ENCODE measurements at places on chromosomes 7 and 10.

- DNase-seq = no peak
These were observed 71.7 kb downstream of the PRLHR start for GRCh38 chr10:118523775-118524174.

- DNase-seq = peak; percentile 30
These were observed 649 bp downstream of the IDE start for GRCh38 chr10:92573091-92573797.

DNA sequence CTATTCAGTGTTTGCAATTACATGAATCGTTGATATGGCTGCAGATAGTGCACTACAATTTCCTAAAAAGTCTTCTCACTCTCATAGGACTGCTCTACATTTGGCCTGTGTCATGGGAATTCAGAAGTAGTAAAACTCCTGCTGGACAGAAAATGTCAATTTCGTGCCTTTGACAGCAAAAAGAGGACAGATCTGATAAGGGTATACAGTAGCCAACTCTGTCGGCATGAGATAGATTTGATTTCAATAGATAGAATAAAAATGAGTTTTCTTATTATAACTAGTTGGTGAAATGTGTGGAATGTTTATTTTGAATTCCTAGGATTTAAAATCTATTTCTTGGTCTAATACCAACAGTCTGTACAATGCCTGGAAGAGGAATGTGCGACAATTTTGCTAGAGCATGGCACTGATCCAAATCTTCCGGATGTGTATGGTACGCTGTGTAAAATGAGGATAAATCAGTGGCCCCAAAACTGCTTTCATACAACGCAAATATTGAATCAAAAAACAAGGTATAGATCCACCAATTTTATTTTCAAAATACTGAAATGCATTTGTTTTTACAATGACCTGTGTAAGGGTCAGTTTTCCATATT lies 133.5 kb upstream of the CDK13 start:
- no peak for DNase-seq

GRCh38 chr10:59465088-59465487 lies 102.7 kb upstream of the FAM13C start:
- DNase-seq = no peak

- no peak for DNase-seq
These were observed 184.0 kb downstream of the ADAM12 start for GRCh38 chr10:126204320-126204719.

- no peak for DNase-seq
These were observed 70.2 kb downstream of the SAMD9 start for GRCh38 chr7:93047514-93048099.

- no peak for DNase-seq
These were observed 299.1 kb downstream of the GRID1 start for GRCh38 chr10:86067436-86068050.

GRCh38 chr7:27899601-27900000 lies 159.6 kb downstream of the TAX1BP1 start:
- no peak for DNase-seq

DNA sequence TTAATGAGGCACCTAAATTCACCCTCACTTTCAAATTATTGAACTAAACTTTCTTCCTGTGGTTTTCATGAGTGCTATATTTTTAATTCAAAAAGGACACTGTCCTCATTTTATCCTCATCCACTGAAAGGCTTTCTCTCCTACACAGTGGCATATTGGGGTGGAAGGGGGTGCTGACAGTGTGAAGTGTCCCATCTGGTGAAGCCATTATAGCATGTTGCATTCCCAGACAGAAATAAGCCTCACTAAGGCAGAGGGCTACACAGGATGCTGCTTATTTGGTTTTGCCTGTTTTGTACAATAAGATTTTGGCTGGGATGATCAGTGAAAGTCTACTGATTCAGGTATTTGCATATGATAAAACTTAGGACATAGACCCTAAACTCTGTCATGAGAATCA lies 82.4 kb upstream of the INHBA start:
- DNase-seq = no peak

GRCh38 chr10:114974625-114975024 lies 36.6 kb downstream of the TRUB1 start:
- no peak for DNase-seq

GRCh38 chr7:3955751-3956696 lies 655.0 kb downstream of the SDK1 start:
- no peak for DNase-seq

GRCh38 chr10:92413011-92413410 lies 122.0 kb downstream of the MARCHF5 start:
- DNase-seq = no peak

GRCh38 chr10:129660569-129660968 lies 193.5 kb downstream of the MGMT start:
- DNase-seq = no peak

DNA sequence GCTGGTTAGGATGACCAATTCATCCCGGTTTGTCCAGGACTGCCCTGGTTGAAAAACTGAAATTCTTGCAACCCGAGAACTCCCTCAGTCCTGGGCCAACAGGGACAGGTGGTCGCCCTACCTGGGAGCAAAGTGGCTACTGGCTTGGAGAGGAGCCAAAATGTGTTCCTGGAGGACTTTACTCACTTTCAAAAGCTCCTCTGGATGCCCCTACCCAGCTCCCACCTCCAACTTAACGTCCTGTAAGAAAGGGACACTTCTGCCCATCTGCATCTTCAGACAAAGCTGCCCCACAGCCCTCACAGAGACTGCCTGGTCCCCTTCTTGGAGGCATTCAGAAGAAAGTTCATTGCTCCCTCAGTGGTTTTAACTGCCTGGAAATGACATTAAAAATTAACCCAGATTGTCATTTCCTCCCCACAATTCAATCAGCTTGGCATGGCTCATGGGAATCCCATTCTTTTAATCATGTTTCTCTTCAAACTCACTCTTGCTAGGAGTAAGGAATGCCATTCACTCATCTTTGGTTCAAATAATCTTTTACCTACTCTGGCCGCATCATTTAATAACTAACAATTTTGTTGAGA lies 24.0 kb upstream of the HSPA12A start:
- no peak for DNase-seq

DNA sequence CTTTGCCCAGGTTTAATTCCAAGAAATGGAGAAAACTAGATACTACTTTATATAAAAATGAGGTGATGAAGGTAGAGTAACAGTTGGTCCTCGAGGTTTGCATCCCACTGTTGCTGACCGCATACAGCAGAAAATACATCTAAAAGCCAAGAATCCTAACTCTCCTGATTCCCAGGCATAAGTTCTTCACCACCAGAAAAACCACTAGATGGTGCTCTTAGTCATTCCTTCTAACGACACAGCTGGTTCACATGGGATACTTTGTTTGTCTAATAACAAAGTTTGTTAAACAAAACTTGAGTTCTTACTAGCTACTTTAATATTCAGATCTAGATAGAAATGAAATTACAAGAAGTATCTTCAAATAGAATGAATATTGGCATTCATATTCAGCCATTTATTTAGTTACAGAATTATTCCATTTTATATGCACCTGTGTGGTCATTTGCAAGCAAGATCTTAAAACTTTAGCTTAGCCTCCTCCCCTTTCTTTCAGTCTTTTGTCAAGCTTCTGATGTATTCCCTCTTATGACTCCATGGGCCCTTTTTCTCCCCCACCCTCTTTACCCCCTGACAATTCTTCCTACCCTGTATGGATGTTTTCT lies 54.1 kb upstream of the CYP26C1 start:
- DNase-seq = no peak

GRCh38 chr10:106519376-106520030 lies 645.0 kb downstream of the SORCS1 start:
- DNase-seq = no peak

GRCh38 chr10:94042834-94043175 lies 49.1 kb downstream of the PLCE1 start:
- no peak for DNase-seq

DNA sequence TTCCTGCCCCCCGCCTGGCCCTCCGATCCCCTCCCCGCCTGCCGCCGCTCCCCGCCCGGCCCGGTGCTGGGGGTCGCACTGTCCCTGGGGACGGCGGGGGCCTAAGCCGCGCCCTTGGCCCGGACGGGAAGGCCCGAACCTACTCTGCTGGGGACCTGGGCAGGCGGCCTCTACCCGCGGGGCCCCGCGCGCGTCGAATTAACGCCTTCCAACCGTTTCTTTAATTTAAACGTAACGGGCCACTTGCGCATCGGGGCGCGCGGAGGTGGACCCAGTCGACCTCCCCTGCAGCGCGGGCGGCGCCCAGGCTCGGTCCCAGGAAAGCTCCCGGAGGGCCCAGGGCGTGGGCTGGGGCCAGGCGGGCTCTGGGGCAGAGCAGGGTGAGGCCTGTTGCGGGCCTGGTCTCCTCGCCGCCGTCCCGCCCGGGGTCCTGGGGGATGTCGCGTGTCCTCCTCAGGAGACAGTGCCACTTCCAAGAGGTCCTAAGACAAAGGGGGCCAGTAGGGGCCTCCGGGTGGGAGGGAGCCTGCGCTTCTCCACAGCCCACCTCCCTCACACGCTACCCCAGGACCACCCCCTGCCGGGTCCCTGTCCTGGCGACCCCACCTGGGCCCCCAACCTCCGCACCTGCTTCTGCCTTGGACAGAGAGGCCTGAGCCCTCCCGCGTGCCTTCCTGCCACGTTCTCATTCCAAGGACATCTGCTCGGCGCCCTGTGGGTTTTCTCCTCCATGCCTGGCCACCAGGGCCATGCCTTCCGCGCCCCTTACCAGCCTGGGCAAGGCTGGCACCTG lies 658 bp upstream of the PTPRN2 start:
- DNase-seq = no peak

DNA sequence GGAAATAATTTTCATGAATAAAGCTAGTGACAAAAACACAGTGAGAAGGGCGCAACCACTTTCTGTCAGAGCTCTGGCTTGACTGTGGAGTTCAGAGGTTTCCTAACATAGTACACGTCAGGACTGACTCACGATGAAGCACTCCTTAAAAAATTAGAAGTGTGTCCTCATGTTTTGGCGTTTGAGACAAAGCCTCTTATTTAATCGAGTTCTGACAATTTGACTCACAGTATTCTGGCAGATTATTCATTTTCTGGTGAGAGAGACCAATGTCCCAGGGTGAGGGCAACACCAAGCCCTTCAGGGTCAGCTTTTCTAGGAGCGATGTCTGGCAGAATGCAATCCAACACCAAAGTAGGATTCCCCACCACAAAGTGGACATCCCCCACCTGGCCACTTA lies 108.7 kb downstream of the DIP2C start:
- no peak for DNase-seq

GRCh38 chr10:97444212-97444611 lies 1.6 kb downstream of the EXOSC1 start:
- no peak for DNase-seq

DNA sequence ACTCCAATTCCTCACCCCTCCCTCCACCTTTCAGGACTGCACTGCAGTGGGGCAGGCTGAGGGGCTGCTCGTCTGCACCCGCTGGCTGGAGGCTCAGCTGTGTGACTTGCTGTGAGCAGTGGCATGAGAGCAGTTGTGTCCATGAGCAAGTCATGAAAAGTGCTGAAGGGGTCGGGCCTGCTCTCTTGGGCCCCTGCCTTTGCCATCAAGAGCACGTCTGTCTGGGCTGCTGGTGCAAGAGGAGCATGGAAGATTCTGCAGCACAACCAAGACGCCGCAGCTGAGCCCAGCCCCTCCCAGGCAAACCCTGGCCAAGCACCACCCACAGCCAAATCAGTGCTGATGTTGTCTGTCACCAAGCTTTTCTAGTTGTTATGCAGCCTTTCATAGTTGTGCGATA lies 284.3 kb downstream of the TCERG1L start:
- no peak for DNase-seq

DNA sequence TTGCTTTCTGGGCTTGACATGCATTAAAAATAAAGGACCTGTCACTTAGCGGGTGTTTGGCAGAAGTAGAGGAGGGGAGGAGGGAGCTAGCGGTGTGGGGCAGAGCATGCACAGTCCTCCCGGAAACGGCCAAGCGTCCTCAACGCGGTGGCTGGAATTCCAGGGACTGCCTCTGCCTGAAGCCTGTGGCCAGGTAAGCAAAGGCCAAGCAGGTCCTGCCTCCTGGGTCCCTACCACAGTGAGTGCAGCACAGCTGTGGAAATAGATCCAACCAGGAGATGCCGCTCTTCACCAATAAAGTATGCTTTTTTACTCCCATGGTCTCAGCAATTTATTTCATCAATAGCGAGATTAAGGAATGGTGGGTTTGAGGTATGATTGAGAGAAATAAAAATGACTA lies 323.4 kb downstream of the WDR37 start:
- no peak for DNase-seq

- no peak for DNase-seq
These were observed 995 bp upstream of the PARD3 start for GRCh38 chr10:34816085-34816496.

GRCh38 chr10:78794736-78795455 lies 273.9 kb upstream of the ZMIZ1 start:
- DNase-seq = no peak

DNA sequence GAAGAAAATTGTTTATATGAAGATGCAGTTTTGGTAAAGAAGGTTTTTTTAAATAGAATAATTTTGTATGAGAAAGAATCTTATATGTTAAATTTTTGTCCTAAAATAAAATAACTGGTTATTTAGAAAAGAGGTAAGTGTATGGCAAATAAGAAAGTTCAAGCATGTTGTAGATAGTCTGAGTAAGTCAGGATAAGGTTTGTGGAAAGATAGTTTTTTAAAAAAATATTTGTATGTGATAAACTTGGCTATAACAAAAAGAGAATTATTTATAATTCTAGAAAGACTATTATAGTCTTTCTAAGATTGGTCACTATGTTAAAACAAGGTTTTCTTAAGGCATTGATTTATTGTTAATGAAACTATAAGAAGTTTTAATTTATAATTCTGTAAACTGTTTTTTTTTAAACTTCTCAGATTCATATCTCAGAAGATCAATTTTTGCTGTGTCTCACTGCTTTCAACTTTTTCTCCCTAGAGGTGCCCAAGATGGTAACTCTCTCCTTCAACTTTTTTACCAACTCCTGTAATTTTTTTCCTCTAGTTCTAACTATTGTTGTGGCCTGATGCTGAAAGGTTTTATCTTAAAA lies 698.6 kb downstream of the CCSER2 start:
- DNase-seq = no peak

Data from stimulated activated CD8-positive, alpha-beta memory T cell treated with anti-CD3 and anti-CD28 coated beads, Interleukin-12 subunit alpha, Interleukin-12 subunit beta, amount 100 ng/mL, for 4 hours (primary cell).